ENCODE measurements at places on chromosomes 3 and 15.

DNA sequence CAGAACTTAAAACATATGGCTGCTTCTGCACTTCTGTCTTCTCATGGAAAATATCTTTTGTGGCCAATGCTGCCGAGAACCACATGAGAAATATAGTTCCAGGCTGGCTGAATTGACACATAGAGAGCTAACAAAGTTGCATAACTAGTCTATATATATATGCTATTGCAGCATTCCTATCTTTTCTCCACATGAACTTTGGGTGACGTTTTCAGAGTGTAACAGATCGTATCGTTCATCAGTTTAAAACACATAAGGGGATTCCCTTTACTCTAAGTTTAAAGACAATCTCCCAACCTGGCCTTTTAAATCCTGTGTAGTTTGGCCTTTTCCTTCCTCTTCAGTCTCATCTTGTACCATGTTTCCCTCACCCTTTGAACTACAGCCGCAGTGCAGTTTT lies 394.2 kb upstream of the CBLB start:
- DNase-seq, result no peak

DNA sequence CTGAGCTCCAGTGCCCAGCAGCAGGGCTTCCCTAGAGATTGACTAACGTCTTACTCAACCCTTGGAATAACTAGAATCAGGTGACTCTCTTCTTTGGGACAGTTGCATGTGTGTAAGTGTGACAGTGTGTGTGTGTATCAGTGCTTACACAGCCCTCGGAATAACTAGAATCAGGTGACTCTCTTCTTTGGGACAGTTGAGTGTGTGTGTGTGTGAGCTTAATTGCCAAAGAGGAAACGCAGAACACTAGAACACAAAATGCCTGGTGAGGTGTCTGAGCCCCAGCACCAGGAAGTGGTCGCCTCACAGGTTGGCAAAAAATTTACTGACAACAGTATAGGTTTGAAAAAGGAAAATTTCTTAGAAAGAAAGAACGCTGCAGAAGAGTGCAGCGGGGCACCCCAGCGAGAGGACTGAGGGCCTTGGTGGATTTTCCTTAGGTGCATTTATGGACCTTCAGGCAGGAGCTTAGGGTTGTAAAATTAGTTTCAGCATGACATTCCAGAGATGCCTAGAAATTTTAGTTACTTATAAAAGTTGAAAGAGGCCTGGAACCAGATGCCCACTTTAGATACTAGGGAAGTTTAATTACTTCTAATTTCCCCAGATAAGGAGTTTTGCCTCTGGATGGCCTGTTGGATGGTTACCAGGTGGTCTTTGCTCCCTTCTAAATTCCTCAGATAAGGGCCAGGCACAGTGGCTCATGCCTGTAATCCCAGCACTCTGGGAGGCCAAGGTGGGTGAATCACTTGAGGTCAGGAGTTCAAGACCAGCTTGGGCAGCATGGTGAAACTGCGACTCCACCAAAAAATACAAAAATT lies 3.7 kb upstream of the WDR82 start:
- no peak for DNase-seq

DNA sequence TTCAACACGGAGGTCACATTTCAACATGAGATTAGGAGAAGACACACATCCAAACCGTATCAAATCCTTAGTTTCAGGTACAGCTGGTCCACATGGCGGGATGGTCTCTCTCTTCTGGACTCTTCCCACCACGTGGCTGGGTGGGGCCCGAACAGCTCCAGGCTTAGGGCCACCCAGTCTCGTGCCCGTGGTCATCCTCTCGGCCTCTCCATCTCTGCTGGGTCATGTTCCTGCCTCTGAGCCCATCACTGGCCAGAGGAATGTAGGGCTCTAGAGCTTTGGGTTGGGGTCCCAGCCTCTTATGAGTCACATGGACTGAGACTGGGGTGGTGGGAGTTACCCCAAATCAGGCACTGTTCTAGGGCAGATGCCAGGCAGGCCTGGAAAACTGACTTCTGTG lies 12.2 kb downstream of the SYNM start:
- no peak for DNase-seq

GRCh38 chr3:157542711-157543500 lies 39.7 kb upstream of the VEPH1 start:
- no peak for DNase-seq

DNA sequence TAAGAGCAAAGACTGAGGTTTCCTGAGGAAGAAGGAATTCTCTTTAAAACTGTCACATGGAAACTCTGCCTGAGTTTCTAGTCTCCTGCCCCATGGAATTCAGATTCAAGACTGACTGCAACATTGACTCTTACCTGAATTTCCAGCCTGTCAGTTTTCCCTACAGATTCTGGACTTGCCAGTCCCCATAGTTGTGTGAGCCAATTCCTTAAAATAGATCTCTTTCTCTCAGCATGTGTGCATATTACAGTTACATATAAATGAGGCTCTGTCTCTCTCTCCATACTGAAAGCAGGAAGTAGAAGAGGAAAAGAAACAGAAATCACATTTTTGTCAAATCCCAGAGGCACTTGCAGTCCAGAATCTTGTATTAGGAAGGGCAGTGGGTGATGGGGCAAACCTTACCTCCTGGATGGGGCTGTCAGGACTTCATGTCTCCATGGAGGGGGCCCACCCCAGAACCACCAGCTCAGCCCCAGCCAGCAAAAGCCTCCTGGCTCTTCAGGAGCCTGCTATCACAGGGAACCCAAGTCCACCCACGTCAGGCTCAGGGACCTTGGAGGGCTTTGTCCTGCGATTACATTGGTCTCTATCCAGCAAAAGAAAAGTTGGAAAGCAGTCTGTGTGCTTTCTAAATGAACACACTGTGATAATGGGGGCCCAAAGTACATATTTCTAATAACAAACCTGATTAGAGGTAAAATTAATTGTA lies 18.8 kb upstream of the GOLGA8J start:
- DNase-seq, result no peak

DNA sequence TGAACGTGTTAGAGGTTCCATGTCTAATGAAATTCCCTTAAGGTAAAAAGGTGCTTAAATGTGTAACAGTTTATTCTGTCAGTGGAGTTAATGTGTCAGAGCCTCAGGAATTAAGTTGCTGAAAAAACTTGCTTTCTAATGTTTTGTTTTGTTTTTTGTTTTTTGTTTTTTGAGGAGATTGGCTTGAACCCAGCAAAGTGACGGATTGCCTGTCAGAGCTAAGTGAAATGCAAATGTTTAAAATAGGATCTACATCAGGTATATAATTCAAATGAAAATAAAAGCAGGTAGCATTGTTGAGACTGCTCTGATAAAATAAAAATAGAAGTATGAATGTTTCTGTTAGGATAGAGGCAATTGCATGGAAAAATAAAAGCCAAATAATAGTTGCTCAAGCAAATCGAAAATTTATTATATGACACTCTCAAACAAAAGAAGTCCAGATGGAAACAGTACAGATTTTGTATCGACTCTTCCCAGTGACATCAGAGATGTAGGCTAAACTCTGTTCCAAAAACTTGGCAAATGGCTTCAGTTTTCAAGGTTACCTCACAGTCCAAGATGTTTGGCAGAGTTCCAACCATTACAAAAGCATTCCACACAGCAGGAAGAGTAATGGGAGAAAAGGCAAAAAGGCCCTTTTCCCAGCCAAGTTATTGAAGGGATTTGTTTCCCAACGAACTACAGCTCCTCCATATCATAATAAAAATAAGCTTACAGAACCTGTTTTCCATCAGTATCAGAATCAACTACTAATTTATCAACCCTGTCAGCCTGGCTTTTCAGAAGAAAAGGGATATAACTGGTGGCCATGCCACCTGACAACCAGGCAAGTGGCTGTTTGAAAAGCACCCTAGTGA lies 291.0 kb downstream of the TBL1XR1 start:
- no peak for DNase-seq

DNA sequence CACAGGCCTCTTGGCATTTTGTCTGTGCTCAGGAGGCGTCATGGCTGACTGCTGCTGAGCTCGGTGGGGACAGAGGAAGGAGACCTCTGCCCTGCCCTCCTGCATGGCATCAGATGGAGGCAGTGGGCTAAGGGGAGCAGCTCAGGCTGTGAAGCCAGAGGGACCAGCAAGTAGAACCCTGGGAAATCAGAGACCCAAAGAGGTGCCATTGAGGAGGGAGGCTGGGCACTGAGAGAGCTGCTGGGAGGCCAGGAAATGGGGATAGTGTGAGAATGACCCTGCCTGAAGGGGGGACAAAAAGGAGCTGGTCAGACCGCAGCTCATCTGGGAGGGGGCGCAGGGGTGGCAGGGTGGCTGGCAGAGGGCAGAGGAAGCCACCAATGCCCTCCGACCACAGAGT lies 136.8 kb downstream of the FBLN2 start:
- DNase-seq, result no peak

DNA sequence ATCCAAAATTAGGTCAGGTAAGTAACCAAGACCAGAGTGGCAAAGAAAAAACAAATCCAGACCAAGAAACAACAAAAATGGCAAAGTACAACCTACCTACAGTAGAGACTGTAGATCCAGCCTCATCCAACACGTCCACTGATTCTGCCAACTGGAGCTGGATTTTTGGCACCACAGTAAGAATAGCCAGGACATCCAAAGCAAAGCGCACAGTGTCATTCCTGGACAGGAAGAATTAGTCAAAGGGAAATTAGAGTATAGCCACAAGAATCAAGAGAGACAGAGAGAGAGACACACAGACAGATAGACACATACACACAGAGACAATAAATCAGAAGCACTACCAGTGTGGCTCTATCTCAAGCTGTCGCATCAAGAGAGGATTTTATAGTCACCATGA lies 31.1 kb downstream of the RBM15B start:
- no peak for DNase-seq

DNA sequence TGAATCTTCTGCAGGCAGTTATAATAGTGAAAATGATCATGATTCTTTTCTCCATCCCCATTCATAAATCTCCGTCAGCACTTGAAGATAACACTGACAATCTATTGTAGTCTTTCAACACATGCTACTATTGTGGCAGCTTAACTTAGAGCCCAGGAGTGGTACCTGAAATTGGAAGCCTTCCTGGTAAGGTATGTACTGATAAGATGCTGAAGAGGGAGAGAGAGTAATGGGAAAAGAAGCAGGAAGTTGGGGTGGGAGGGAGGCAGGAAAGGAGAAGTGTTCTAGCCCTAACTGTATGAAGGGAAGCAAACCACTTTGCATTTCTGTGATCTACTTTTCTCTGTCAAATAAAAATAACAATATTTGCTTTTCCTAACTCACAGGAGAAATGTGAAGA lies 197.4 kb upstream of the RORA start:
- no peak for DNase-seq

- DNase-seq, result no peak
Observed at GRCh38 chr3:184558726-184559125, 2.9 kb upstream of the EPHB3 start.

- no peak for DNase-seq
Observed at GRCh38 chr3:115245438-115245837, 98.3 kb upstream of the ZBTB20 start.

DNA sequence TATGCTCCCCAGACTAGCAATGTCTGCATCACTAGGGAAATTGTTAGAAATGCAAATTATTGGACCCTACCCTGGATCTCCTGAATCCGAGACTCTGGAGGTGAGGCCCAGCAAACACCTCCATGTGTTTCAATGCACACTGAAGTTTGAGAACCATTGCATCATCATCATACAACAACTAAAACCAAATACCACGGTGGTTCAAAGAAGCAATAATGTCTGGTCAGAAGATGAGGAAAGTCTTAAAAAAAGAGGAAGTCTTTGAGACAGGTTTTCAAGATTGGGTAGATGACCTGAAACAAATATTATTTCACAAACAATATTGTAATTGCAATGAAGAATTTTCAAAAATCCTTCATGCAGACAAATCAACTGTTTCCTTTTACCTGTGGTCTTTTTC lies 60.3 kb upstream of the TRA2B start:
- no peak for DNase-seq

DNA sequence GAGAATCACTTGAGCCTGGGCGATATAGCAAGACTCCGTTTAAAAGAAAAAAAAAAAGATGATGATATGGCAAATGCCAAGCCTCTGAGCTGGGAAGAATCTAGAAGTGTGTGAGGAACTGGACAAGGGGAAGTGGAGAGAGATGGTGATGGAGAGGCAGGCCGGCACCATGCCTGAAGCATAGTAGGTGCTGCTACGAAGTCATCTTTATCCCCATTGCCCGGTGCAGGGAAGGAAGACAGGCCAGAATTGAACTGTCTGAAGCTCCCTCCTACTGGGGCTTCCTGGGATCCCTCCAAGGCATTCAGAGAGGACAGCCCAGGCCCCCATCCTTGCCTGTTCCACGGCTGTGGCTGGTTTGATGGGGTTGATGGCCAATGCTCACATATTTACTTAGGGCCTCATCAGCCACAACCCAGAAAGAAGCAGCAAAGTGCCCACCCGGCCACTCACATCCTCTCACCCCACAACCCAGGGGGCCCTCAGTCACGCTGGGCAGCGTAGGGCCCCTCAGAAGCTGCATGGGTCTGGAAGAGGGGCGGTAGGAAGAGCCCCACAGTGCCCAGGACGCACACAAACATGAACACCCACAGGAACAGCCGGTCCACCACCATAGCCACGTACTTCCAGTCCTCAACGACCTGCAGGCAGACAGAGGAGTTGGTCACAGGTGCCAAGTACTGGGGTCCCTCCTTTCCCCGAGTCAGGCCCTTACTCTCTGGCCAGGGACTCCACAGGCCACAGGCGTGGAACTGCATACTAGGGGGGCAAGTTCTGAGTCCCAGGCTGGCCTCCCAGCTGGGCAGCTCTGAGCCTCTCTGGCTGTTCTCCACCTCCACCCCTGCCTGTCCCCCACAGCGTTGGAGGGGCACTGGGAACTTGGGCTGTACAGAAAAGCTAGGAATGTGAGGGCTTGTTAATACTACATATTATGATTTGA lies 4.1 kb upstream of the CHRNA3 start:
- DNase-seq, result no peak

- DNase-seq, result peak; percentile 61
Observed at GRCh38 chr3:102229062-102229655, 205.7 kb upstream of the ZPLD1 start.

DNA sequence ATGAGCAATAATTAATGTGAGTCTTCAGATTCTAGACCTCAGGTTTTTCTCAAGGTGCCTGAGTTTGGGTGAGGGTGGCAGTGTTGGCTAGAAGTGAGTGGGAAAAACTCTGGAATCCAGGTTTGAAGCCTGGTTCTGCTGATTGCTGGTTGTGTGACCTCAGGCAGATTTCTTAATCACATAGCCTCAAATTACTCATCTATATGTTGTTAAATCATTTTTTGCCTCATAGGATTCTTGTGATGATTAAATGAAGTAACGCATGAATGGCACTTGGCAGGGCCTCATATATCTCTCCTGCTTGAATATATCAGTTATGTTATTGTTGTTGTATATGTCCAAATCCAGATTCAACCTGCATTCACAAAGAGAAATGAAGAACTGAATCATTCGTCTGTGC lies 60.5 kb downstream of the NR2F2 start:
- DNase-seq, result no peak

All from stimulated activated CD4-positive, alpha-beta T cell treated with anti-CD3 and anti-CD28 coated beads, Interleukin-4, amount 100 ng/mL, for 4 hours (primary cell).